Activated naive CD4-positive, alpha-beta T cell treated with anti-CD3 and anti-CD28 coated beads for 36 hours (primary cell): ENCODE measurements at places on chromosomes 2 and 18.

- H3K27me3 ChIP-seq, result no peaks in the 10 kb centered on the region
- no peak for DNase-seq
- no peak overlapping the region for H3K4me3 ChIP-seq
- no peak overlapping the region for H3K27ac ChIP-seq
Observed at GRCh38 chr2:175432021-175432420, 250.5 kb upstream of the ATP5MC3 start.

- peak; percentile 82 for DNase-seq
- H3K27ac ChIP-seq, result peak overlapping the region; percentile 84
- no peaks in the 10 kb centered on the region for H3K27me3 ChIP-seq
Observed at GRCh38 chr2:86225581-86225980, 26.3 kb downstream of the MRPL35 start.

- no peaks in the 10 kb centered on the region for H3K4me1 ChIP-seq
- H3K36me3 ChIP-seq, result no peaks in the 10 kb centered on the region
Observed at GRCh38 chr2:22843919-22844537, 541.0 kb upstream of the KLHL29 start.

DNA sequence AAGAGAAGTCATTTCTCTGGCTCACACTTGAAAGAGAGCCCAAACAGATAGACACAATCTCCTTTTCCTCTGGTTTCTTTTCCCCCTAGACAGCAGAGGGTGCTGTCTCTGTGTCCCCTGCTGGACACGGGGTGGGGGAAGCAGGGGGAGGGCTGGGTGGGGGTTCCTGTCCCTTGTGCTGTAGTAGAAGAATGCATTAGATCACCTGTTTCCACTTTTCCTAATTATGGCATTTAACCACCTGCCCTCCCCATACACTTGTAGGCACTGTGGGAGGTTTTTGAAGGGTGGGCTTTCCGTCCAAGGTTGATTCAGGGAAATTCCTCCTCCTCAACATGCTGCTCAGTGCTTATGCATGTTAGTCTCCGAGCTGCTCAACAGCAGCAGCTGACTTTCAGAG lies 206.2 kb upstream of the EPAS1 start:
- no peak overlapping the region for H3K27ac ChIP-seq
- no peak for DNase-seq
- peaks cover 18% of the 10 kb centered on the region for H3K36me3 ChIP-seq

- no peak overlapping the region for H3K27ac ChIP-seq
- no peaks in the 10 kb centered on the region for H3K4me1 ChIP-seq
- H3K4me3 ChIP-seq, result no peak overlapping the region
- no peak for DNase-seq
Observed at GRCh38 chr2:20595439-20596192, 55.3 kb downstream of the HS1BP3 start.

DNA sequence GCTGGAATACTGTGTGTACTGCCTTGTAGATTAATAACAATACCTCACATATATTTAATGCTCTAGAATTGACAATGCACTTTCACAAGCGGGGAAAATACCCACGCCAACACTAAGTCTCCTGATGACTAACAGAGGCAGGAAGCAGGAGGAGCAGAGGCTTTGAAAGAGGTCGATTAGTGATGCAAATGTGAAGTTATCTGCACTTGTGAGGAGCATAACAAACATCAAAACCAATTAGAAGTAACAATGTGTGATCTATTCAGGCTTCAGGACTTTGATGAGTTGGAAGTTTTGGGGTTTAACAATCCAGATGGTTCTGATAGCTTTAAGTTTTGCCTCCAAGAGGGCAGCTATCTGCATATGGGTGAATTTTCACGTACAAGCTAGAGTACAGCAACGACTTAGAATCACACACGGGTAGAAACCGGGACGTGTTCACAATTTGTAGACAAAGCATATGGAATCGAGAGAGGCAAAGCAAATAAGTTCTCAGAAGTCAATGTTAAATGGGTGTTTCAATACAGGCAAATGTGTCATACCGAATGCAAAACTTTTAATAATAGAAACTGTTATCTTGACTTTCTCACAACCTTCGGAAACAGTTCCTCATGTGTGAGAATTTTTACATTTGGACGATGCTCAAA lies 114.5 kb downstream of the METTL8 start:
- peaks cover 33% of the 10 kb centered on the region for H3K36me3 ChIP-seq
- peaks cover 54% of the 10 kb centered on the region for H3K4me1 ChIP-seq
- DNase-seq, result peak; percentile 85
- H3K27me3 ChIP-seq, result no peaks in the 10 kb centered on the region
- H3K4me3 ChIP-seq, result peak overlapping the region; percentile 55
- H3K27ac ChIP-seq, result peak overlapping the region; percentile 99

GRCh38 chr2:27024812-27025211 lies 8.0 kb upstream of the TMEM214 start:
- no peaks in the 10 kb centered on the region for H3K36me3 ChIP-seq
- peaks cover 2% of the 10 kb centered on the region for H3K4me1 ChIP-seq
- H3K4me3 ChIP-seq, result no peak overlapping the region
- H3K27ac ChIP-seq, result no peak overlapping the region
- no peak for DNase-seq
- no peaks in the 10 kb centered on the region for H3K27me3 ChIP-seq

GRCh38 chr2:216756435-216756834 lies 61.1 kb upstream of the IGFBP5 start:
- DNase-seq, result no peak
- H3K4me3 ChIP-seq, result no peak overlapping the region
- no peaks in the 10 kb centered on the region for H3K27me3 ChIP-seq
- no peaks in the 10 kb centered on the region for H3K36me3 ChIP-seq
- H3K27ac ChIP-seq, result no peak overlapping the region

DNA sequence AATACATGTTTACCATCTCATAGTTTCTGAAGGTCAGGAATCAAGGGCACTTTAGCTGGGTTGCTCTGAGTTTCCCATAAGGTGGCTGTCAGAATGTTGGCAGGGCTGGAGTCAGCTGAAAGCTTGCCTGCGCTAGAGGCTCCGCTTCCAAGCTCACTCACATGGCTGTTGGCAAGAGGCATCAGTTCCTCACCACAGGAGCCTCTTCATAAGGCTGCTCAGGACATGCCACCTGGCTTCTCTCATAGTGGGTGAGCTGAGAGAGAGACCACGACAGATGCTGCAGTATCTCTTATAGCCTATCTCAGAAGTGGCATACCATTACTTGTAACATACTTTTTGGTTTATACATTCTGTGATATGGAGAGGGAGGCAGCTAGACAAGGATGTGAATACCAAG lies 7.2 kb downstream of the HADHB start:
- DNase-seq, result no peak
- no peak overlapping the region for H3K27ac ChIP-seq
- no peak overlapping the region for H3K4me3 ChIP-seq
- peaks cover 5% of the 10 kb centered on the region for H3K36me3 ChIP-seq

GRCh38 chr2:12325806-12326205 lies 390.9 kb upstream of the TRIB2 start:
- peak; percentile 21 for DNase-seq
- no peak overlapping the region for H3K4me3 ChIP-seq
- no peaks in the 10 kb centered on the region for H3K36me3 ChIP-seq
- H3K27me3 ChIP-seq, result no peaks in the 10 kb centered on the region
- peaks cover 2% of the 10 kb centered on the region for H3K4me1 ChIP-seq

- no peaks in the 10 kb centered on the region for H3K27me3 ChIP-seq
- H3K36me3 ChIP-seq, result no peaks in the 10 kb centered on the region
- no peak overlapping the region for H3K4me3 ChIP-seq
- DNase-seq, result no peak
- no peaks in the 10 kb centered on the region for H3K4me1 ChIP-seq
- no peak overlapping the region for H3K27ac ChIP-seq
Observed at GRCh38 chr18:22471546-22472131, 53.9 kb upstream of the CTAGE1 start.

- no peaks in the 10 kb centered on the region for H3K27me3 ChIP-seq
- no peak overlapping the region for H3K4me3 ChIP-seq
- DNase-seq, result no peak
- no peaks in the 10 kb centered on the region for H3K4me1 ChIP-seq
Observed at GRCh38 chr2:116317111-116317510, 1497.4 kb upstream of the DDX18 start.

GRCh38 chr2:200177971-200178911 lies 128.3 kb upstream of the SPATS2L start:
- no peaks in the 10 kb centered on the region for H3K4me1 ChIP-seq
- no peak overlapping the region for H3K27ac ChIP-seq
- peaks cover 7% of the 10 kb centered on the region for H3K27me3 ChIP-seq
- no peaks in the 10 kb centered on the region for H3K36me3 ChIP-seq

GRCh38 chr18:11020877-11021414 lies 128.4 kb downstream of the PIEZO2 start:
- H3K27me3 ChIP-seq, result no peaks in the 10 kb centered on the region
- H3K36me3 ChIP-seq, result no peaks in the 10 kb centered on the region
- H3K27ac ChIP-seq, result no peak overlapping the region
- no peaks in the 10 kb centered on the region for H3K4me1 ChIP-seq

GRCh38 chr2:9765611-9766531 lies 77.4 kb upstream of the TAF1B start:
- no peaks in the 10 kb centered on the region for H3K36me3 ChIP-seq
- no peak for DNase-seq
- no peak overlapping the region for H3K27ac ChIP-seq
- H3K4me1 ChIP-seq, result peaks cover 12% of the 10 kb centered on the region
- H3K27me3 ChIP-seq, result no peaks in the 10 kb centered on the region
- H3K4me3 ChIP-seq, result no peak overlapping the region

- no peaks in the 10 kb centered on the region for H3K4me1 ChIP-seq
- no peaks in the 10 kb centered on the region for H3K27me3 ChIP-seq
- H3K4me3 ChIP-seq, result no peak overlapping the region
- no peak for DNase-seq
- H3K27ac ChIP-seq, result no peak overlapping the region
Observed at GRCh38 chr2:160816916-160817499, 323.4 kb upstream of the RBMS1 start.

- no peak overlapping the region for H3K4me3 ChIP-seq
- no peaks in the 10 kb centered on the region for H3K4me1 ChIP-seq
- H3K27me3 ChIP-seq, result peaks cover 10% of the 10 kb centered on the region
- no peak overlapping the region for H3K27ac ChIP-seq
Observed at GRCh38 chr2:182132605-182133004, 147.0 kb downstream of the PPP1R1C start.

GRCh38 chr18:63433334-63433866 lies 11.1 kb upstream of the VPS4B start:
- no peaks in the 10 kb centered on the region for H3K36me3 ChIP-seq
- H3K4me3 ChIP-seq, result no peak overlapping the region
- H3K27me3 ChIP-seq, result peaks cover 10% of the 10 kb centered on the region
- H3K4me1 ChIP-seq, result no peaks in the 10 kb centered on the region

- H3K27ac ChIP-seq, result peak overlapping the region; percentile 97
- H3K4me3 ChIP-seq, result peak overlapping the region; percentile 49
- H3K27me3 ChIP-seq, result no peaks in the 10 kb centered on the region
- peak; percentile 58 for DNase-seq
- H3K4me1 ChIP-seq, result peaks cover 96% of the 10 kb centered on the region
Observed at GRCh38 chr2:203739351-203739750, 32.9 kb downstream of the CD28 start.

DNA sequence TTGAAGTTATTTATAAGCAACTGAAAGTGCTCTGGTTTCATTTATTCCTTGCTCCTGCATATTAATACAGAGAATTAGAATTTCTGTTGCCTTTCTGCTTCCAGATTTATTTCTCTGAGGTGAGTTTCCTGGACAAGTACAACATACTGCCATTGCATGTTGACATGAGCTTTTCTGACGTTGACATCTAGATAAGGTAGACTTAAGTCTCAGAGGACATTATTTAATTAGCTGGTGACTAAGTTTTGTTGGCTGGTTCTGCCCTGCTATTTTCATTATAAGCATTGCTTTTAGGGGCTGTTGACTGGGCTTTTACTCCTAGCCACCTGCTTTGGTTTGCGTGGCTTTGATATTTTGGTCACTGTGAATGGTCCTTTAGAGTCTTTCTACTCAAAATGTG lies 282.9 kb upstream of the SPRED2 start:
- H3K27ac ChIP-seq, result no peak overlapping the region
- no peak for DNase-seq
- H3K4me3 ChIP-seq, result no peak overlapping the region
- peaks cover 2% of the 10 kb centered on the region for H3K27me3 ChIP-seq
- no peaks in the 10 kb centered on the region for H3K36me3 ChIP-seq
- H3K4me1 ChIP-seq, result no peaks in the 10 kb centered on the region

GRCh38 chr2:138536302-138536701 lies 34.7 kb downstream of the SPOPL start:
- no peak overlapping the region for H3K4me3 ChIP-seq
- no peak for DNase-seq
- H3K4me1 ChIP-seq, result peaks cover 3% of the 10 kb centered on the region
- peaks cover 45% of the 10 kb centered on the region for H3K36me3 ChIP-seq

DNA sequence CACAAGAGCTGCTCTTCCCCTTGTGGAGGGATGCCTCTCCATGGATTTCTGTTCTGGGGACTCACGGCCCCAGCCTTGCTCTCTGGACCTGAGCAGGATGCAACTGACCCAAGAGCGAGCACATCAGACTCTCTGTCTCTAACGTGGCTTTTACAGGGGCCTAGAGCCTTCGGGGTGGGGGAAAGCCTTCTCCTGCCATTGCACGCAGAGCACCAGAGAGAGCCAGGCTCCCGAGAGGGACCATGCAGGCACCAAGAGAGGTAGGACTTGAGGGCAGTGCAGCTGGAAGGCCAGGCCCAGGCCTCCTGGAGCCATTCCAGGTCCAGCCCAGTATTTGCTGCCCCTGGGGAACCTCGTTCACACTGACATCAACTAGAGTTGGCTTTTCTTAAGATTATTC lies 475.6 kb upstream of the MYT1L start:
- no peaks in the 10 kb centered on the region for H3K36me3 ChIP-seq
- no peaks in the 10 kb centered on the region for H3K4me1 ChIP-seq
- no peak overlapping the region for H3K27ac ChIP-seq
- DNase-seq, result no peak
- H3K4me3 ChIP-seq, result no peak overlapping the region
- no peaks in the 10 kb centered on the region for H3K27me3 ChIP-seq

DNA sequence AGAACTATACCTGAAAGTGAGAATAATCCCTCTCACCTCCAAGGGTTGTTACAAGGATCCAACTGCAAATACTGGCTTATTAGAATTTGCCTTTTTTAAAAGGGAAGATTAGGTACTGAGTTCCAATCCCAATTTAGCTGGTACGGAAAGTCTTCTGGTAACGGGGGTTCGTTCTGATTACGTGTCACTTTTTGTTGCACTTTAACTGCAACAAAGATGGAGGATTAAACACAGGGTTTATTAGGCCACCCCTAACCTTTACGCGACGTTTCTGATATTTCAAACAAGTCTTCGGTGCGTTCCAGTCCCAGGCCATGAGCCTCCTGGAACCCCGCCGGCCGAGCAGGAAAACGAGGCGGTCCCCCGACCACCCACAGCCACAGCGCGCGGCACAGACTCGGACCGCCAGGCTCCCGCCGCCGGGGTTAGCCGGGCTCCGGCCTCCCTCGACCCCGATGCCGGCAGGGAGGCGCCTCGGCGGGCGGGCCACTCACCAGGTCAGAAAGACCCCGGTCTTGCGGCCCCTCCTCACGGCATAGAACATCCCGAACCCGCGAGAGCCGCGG lies 411 bp downstream of the RNASEH1 start:
- no peaks in the 10 kb centered on the region for H3K27me3 ChIP-seq
- DNase-seq, result no peak
- peak overlapping the region; percentile 84 for H3K4me3 ChIP-seq
- peaks cover 34% of the 10 kb centered on the region for H3K4me1 ChIP-seq

GRCh38 chr2:170846314-170846713 lies 29.6 kb downstream of the GAD1 start:
- DNase-seq, result no peak
- no peak overlapping the region for H3K4me3 ChIP-seq
- no peak overlapping the region for H3K27ac ChIP-seq
- H3K4me1 ChIP-seq, result peaks cover 12% of the 10 kb centered on the region
- no peaks in the 10 kb centered on the region for H3K36me3 ChIP-seq
